ENCODE measurements at places on chromosomes 16 and 17. TPM values are rescaled to one million over a fixed set of nuclear protein-coding genes. Genes with fewer than 3 reads are reported as not detected.

KRT16 gene
- total RNA-seq, result not detected

DNA sequence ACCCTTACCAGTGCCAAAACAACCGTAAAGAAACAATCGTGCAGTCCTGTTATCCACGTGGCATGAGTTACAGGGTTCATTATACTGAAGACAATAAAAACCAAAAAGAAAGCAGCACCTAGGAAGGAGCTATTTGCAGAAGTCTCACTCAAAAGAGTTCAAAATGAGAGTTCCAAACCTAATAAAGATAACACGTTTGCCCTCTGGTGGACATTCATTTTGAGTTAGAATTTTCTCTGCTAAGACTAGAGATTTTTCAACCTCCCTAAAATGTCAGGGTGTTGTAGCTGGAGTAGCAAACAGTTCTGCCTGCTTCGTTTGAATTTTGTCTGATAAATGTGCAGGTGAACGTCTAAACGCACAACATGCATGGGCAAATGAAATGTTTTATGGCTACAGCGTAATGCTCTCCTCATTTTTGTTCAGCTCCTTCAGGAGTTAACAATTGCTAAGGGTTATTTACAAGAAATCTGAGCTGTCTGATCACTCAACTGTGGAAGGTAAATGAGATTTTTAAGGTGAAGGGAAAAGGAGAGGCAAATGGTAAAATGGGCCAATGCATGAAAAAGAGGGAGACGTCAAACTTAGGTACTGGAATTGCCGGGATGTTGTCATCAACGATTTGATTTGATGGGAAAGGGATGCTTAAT, 1067.9 kb upstream of the EEF2KMT start:
- DNase-seq, result peak; percentile 3

GRCh38 chr17:75539967-75540729, 14.7 kb downstream of the LLGL2 start:
- no peak for DNase-seq

CAMKK1 gene
- total RNA-seq, result 6.3 TPM

NT5M gene
- 6.5 TPM for total RNA-seq

GRCh38 chr17:2253768-2254406, 49.7 kb downstream of the SMG6 start:
- no peak for DNase-seq

DNA sequence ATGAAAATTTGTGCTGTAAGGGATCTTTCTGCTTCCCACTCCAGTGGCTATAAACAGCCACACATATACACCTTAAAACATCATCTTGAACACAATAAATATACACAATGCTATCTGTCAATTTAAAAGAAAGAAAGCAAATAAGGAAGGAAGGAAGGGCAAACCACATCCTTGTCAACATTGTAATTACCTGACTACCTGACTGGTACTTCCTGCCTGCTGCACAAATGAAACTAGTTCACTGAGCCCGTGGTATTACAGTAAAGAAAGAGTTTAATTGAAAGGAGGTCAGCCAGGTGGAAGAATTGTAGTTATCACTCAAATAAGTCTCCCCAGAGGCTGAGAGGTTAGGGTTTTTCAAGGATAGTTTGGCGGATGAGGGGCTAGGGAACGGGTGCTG, 344.4 kb upstream of the ASIC2 start:
- no peak for DNase-seq

DPEP3 gene
- total RNA-seq, result 0.04 TPM

- DNase-seq, result no peak
Measured at GRCh38 chr16:87826798-87827587, 42.3 kb downstream of the SLC7A5 start.

GRCh38 chr16:3607161-3607560, 4.2 kb downstream of the SLX4 start:
- DNase-seq, result no peak

DNA sequence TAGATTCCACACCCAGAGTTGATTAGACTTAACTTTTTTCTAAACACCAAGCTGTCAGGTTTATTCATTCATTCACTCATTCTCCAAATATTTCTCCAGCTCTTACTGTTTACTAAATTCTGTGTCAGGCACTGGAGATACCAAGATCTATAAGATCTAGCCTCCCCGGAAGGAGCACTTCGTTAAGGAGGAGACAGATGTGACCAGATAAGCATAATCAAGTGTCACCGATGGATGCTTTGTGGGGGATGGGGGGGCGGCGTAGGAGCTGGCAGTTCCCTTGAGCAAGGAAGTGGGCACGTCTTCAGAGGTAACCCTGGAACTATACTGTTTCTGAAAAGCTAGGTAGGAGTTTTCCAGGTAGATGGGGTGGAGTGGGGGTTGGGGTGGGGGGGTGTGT, 3.8 kb upstream of the RPL26 start:
- no peak for DNase-seq

- no peak for DNase-seq
Measured at GRCh38 chr17:60535382-60536279, 9.6 kb upstream of the APPBP2 start.
